Hematopoietic multipotent progenitor cell treated with erythropoietin and hydrocortisone succinate and interleukin-3 and kit ligand, for 4 days (in vitro differentiated cells): ENCODE measurements at places on chromosomes 12 and 14.

DNA sequence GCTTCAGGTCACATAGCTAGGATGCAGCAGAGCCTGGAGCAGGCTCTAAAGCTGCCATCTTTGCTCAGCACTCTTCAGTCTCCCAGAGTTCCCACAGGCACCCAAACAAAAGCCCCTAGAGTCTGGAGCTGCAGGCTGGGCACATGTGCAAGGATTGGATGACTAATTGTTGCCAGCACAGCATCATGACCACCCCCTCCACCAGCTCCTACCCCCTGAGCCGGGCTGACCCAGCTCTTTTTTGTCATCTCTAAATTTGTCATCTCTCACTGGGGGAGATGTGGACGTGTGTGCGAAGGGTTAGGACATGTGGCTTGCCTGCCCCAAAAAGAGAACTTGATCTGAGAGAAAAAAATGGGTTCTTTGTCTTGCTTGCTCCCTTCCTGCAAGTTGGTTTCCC, 4.3 kb upstream of the MMP19 start:
- peak; percentile 30 for DNase-seq

- peak; percentile 61 for DNase-seq
These were observed 21.9 kb downstream of the CLEC9A start for GRCh38 chr12:10052193-10052913.

DNA sequence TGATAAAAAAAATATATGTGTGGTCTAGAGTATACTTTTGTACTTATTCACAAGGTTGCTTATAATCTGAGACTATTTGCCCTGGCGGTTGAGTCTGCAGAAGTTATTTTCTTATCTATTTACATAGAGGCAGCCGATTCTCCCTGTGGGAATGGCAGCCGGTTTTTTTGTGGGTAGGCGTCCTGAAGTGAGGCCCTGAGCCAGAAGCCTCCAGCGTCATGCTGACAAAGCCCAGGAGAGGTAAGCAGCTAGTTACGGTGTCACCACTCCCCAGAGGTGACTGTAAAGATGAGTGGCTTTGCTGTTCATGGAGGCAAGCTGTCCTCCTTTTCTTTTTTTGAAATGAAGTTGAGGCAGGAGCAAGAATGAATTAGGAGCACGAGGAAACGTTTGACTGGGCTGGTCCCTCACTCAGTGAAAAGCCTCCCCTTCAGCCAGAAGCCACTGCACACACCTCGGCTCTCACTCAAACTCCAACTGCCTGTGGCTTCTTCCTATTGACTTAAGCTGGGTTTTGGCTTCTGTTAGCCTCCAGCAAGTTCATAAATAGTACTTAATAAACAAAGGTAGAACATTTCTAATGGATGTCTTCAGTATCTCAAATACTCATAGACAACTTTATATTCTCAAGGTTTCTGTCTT, 21.5 kb downstream of the PAX9 start:
- no peak for DNase-seq

DNA sequence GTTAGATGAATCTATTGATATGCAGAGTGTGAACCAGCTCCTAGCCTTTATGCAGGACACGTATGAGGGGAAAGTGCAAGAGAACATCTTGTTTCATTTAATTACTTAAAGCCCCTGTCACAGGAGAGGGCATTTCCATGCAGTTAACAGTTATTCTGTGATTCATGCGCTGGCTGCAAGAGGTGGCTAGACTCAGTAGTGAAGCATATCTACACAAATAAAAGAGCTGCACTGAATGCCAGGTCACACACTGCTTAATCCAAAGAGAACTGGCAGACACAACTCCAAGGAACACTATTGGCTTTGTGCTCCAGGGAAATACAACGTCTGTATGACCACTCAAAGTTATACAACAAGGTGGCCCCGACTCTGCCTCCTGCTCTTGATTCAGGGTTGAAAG, 394.1 kb downstream of the C12orf75 start:
- DNase-seq = no peak

- no peak for DNase-seq
These were observed 7.1 kb downstream of the PTHLH start for GRCh38 chr12:27965411-27965810.

- peak; percentile 34 for DNase-seq
These were observed 38.3 kb downstream of the PDE6H start for GRCh38 chr12:15011162-15011561.

GRCh38 chr12:93782853-93783252, 105.7 kb downstream of the CRADD start:
- no peak for DNase-seq

- no peak for DNase-seq
These were observed 687.5 kb upstream of the FBXO33 start for GRCh38 chr14:40119765-40120164.

GRCh38 chr12:113064395-113065125, 8.0 kb downstream of the DTX1 start:
- DNase-seq = no peak

- DNase-seq = no peak
These were observed 189.1 kb downstream of the ZFP36L1 start for GRCh38 chr14:68603533-68604360.

GRCh38 chr12:31834150-31834549, 105.3 kb upstream of the AMN1 start:
- no peak for DNase-seq

DNA sequence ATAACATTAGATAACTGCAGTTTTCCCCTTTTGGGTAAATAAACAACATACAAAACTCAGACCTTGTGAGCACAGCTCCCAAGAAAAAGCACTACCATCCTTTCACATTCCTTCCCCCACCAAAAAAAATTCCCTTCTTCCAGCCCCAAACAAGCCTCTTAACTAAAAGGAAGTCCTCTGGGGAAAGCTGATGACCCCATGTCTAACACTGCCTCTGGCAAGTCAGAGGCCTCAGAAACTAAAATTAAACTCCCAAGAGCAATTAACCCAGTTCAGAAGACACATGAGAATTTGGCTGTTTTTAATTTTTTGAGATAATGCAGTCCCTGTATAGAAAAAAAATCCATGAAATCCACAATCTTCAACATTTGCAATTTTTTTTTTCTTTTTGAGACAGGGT, 127.7 kb downstream of the SPTSSA start:
- DNase-seq = no peak

GRCh38 chr14:92626041-92626440, 112.5 kb downstream of the RIN3 start:
- DNase-seq = no peak
